ENCODE measurements at places on chromosomes 7 and 10.
A peak's percentile ranks its signal among the peaks of the same experiment; 100 is the strongest.

- no peak for DNase-seq
These were observed 332.6 kb upstream of the TPK1 start for GRCh38 chr7:145168427-145168826.

DNA sequence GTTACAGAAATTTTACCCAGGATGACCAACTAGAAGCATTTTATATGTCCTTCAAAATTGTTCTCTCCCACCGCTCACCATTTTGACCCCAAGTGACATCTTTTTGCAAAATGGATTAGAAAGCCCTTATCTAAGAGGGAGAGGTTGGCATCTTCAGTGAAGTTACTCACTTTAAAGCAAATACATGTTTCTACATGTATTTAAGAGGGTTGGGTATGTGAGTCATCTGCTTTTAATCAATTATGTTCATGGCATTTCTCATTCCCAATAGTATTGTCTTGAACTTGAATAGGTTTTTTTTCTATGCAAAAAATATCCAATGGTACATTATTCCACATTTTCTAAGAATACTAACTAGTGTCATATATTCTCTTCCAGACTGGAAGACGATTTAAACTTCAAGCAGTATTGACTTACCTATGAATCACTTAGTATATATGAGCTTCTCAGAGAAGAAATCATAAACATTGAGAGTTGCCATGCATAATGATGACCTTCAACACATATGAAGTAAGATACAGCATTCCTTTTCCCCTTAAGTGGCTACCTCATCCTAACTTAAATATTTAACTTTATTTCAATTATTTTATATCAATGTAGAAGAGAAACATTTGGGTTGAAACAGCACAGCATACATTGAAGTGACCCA lies 132.8 kb downstream of the POLR1F start:
- DNase-seq: no peak

GRCh38 chr7:156014808-156015207 lies 202.5 kb upstream of the SHH start:
- DNase-seq: no peak

GRCh38 chr10:47379901-47380300 lies 4.2 kb downstream of the ZNF488 start:
- no peak for DNase-seq

DNA sequence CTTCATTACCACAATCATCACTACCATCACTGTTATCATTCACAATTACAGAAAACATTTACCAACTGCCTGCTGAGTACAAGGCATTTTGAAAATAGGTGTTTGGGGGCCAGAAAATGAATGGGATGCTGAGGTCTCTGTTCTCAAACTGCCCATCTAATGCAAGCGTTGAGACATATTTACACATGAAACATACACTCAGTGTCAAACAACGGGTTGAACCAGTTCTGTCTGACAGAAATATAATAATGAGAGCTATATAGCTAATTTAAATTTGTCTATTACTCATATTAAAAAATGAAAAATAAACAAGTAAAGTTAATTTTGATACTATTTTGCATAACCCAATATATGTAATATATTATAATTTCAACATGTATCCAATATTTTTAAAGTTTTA lies 303.1 kb downstream of the KCNMA1 start:
- DNase-seq: no peak

- DNase-seq: no peak
These were observed 247.5 kb downstream of the KLF6 start for GRCh38 chr10:3537518-3537917.

DNA sequence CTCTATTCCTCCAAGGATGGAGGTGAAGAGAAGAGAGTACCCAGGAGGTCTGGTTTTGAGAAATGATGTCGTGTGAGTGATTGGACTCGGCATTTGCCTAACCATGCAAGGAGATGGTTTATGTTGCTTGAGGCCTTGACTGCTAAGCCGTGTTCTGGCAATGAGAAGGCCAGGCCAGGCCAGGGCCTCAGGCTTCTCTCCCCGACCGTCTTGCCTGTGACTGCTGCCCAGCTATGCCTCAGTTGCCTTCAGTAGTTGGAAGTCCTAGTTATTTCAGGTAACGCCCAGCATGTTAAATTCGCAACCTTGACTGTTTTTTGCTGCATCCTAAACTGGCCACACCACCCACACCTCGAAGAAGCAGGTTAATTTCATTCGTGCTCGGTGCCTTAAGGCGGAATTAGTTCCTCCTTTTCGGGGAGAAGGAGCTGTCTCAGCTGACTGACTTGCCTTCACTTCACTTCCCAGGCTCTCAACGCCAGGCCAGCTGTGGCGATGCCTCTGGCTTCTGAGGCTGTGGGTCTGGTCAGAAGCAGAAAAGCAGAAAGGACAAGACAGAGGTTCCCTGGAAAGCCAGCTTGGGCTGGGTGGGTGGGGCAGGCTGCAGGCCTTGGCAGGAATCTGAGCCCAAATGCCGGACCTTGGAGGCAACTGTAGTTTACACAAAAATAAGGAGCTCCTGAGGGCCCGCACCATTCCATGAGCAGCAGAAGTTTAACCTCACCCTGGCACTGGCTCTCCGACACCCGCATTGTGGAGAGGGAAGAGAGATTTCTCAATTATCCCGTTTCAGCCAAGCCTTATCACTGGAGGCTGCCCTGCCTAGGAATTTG lies 61.9 kb upstream of the SAMD8 start:
- no peak for DNase-seq

- peak; percentile 65 for DNase-seq
These were observed 235.1 kb downstream of the SEMA3E start for GRCh38 chr7:83413831-83414230.

GRCh38 chr10:30704026-30704600 lies 74.6 kb upstream of the LYZL2 start:
- DNase-seq: no peak

DNA sequence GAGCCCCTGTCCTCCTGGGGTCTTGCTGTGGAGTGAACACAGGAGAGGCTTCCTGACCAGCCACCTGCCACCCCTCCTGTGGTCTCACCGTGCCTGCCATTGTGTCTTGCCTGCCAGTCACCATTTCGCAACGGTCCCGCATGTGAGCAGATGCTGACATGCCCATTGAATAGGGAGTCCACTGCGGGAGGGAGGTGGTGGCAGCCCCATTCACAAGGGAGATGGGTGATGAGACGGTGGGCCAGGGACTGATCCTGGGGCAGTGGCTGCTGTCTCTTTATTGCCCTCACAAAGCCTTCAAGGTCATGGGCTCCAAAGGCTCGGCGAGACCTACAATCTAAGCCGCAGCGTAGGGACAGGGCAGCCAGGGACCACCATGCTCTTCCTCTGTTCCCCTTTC lies 76.0 kb upstream of the NPTX2 start:
- no peak for DNase-seq

DNA sequence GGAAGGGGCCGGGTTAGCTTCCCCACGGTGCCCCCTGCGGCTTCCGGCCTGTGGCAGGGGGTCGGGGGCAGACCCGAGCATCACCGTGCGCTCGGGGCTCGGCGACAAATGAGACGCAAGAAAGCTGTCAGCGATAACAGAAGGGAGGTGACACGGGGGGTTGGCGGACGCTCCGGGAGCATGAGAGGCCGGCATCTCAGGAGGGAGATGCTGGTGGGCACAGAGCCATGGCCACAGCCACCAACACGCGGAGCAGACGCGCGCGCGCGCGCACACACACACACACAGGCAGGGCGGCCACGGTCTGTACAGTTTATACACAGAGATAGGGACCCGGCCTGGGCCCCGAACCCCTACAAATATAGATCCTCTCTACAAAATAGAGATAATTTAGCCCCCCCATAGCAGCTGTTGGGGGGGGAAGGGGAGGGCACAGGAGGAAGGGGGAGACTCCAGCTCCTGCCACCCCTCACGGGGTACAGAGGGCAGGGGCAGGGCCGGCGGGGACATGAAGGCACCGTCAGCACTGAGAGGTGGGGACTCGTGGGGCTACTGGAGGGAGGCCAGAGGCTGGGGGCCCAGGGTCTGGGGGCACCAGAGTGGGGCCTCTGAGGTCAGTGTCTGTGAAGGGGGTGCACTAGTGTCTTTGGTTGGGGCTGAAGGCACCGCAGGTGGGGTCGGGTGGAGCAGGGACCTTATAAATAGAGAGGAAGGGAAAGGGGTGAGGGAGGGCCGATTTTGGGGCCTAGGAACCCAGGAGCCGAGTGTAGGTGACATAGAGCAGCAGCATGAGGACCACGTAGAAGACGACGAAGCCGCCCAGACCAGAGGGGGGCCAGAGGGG lies 884 bp upstream of the SAP25 start:
- no peak for DNase-seq

DNA sequence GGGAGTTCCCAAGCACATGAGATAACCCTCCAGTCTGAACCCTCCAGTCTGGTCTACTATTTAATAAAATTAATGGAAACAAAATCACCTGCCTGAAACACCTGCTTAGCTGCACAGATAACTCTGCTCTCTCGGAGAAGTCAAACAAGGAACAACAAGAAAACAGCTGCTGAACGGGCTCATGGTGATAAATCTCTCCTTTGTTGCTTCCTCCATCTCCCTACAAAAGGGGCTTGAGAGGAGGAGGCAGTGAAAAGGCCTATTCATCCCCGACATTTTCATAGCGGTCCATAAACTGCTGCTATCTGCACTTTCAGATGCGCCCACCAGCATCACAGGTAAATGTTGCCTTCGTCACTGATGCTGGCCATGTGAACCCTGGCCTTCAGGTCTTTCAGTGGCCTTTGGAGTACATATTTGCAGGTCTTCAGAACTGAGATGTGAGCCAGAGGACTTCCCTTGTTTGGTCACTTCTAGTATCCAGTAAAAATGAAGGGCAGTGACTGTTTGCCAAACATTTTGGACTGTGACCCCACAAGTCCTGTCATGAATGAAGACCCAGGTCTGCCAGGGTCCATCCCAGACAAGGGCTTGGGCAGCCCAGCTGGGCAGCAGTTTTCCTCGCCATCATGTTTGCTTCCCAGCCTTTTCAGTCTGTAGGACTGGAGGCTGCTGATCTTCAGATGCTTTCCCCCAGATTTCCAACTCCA lies 15.9 kb downstream of the FKBP6 start:
- DNase-seq: no peak

GRCh38 chr7:20737840-20738448 lies 48.7 kb downstream of the SP8 start:
- DNase-seq: no peak

DNA sequence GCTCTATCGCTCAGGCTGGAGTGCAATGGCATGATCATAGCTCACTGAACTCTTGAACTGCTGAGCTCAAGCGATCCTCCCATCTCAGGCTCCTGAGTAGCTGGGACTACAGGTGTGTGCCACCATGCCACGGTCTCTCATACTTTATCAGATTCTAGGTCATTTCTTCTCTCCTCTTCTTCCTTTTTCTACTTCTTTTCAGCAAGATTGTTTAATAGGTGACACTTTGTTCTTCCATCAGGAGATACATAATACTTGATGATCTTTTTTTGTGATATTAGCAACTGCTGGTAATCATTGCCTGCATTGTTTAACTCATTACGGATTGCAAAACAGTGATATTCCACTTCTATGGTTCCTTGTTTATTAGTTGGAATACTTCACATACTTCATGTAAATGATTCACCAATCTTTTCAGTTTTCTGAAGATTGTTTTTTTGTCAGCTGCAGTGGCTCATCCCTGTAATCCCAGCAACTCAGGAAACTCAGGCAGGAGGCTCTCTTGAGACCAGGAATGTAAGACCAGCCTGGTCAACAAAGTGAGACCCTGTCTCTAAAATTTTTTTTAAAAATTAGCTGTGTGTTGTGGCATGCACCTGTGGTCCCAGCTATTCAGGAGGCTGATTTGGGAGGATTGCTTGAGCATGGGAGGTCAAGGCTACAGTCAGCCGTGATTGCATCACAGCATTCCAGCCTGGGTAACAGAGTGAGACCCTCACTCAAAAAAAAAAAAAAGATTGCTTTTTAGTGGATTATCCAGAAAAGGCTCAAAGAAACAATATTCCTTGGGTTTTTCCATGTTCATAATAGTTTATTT lies 36.2 kb upstream of the CHST3 start:
- no peak for DNase-seq

DNA sequence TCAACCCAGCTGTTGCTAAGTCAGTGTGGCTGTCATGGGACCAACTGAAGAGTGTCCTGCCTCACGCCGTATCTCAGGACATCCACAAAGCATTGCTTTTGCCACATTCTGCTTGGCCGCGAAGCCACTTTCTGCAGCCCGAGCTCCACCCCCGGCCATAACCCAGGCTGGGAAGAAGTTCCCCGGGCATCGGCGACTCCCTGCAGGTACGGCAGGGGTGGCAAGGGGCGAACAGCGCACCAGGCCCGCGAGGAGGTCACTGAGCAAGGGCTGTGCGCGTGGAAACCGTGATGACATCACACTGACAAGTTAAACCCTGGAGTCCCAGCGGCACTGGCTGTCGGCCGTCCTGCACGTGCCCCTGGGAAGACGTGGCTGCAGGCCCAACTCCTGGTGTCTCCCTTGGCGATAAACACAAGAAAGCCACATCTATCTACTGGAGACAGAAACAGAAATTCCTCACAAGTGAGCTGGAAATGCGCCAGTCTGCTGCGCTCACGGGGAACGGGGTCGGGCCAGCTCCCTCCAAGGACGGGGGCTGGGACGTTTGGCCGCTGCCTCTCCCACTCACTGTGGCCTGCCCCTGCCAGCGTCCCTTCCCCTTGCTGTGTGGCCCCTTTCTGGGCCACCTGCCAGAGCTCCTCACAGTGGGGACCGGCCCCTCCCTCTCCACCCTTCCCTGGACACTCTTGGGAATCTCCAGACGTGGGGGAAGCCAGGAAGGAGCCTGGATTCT lies 326.3 kb downstream of the DNAJB6 start:
- no peak for DNase-seq

- no peak for DNase-seq
These were observed 33.6 kb downstream of the GSAP start for GRCh38 chr7:77382532-77382931.

GRCh38 chr10:100878291-100878910 lies 34.4 kb upstream of the SLF2 start:
- peak; percentile 20 for DNase-seq

DNA sequence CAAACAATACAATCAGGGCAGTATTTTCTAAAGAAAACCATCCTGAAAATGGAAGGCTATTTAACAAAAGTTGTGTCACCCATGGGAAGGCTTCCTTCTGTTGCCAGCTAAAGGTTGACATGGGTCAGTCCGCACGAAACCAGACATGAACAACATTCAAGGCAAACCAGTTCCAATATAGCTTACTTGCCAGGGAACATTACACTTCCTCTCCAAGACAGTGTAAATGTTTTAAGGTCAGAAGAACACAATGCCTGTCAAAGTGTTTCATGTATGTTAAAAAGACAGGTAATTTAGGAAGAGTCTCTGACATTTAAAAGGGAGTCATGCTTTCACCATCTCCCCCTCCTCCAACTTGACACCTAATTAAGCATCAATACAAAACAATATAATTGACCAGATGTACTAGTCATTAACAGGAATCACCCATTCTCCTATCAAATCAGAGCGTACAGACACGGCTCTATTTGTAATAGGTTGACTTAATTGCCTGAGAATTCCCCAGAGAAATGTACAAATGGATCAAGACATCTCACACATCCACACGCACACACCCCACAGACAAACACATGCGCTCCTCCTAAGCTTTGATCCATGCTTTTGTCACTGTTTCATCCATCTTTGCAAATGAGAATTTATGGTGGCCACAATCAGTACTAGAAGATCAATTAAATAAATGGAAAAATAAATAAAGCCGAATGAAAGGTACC lies 69.5 kb downstream of the CACNA2D1 start:
- peak; percentile 32 for DNase-seq
